GDM1 (cell line): ENCODE measurements at places on chromosomes 7 and 10.

- DNase-seq, result no peak
These were observed 1174.9 kb upstream of the AUTS2 start for GRCh38 chr7:68423356-68423755.

GRCh38 chr7:98286093-98286539 is 4.6 kb downstream of the BRI3 start:
- DNase-seq, result no peak

DNA sequence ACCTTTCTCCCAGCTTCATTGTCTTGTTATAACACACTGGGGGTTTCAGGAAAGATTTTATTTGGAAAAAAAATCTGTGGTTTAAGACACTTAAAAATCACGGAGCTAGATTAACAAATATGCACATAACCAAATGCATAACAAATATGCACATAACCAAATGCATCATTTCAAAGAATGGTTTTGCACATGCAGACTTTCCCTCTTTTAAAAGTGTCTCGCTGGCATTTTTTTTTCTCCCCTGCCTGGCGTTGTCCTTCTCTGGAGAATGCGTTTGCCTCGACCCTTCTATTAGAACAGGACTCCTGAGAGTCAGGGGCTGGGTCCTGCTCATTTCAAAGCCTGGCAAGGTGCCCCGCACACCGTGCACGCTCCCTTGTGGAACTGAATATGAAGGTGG is 42.7 kb upstream of the LOXL4 start:
- DNase-seq, result no peak

GRCh38 chr10:78312197-78313047 is 278.8 kb downstream of the RPS24 start:
- DNase-seq, result no peak
